Activated T-helper 17 cell treated with anti-CD3 and anti-CD28 coated beads, Interleukin-2, amount 50 U/mL, for 72 hours (primary cell): ENCODE measurements at places on chromosomes 11 and 22. TPM values are rescaled to one million over a fixed set of nuclear protein-coding genes. Genes with fewer than 3 reads are reported as not detected.

The OPCML gene
- not detected for total RNA-seq

The A4GALT gene
- 0.19 TPM for total RNA-seq

The GGT5 gene
- total RNA-seq: 0.19 TPM

The PGA3 gene
- total RNA-seq: not detected

- ATAC-seq: no peak
These were observed 344.1 kb downstream of the SOX6 start for GRCh38 chr11:16012125-16012751.

GRCh38 chr11:69251639-69252489 lies 42.1 kb upstream of the MYEOV start:
- ATAC-seq: no peak

DNA sequence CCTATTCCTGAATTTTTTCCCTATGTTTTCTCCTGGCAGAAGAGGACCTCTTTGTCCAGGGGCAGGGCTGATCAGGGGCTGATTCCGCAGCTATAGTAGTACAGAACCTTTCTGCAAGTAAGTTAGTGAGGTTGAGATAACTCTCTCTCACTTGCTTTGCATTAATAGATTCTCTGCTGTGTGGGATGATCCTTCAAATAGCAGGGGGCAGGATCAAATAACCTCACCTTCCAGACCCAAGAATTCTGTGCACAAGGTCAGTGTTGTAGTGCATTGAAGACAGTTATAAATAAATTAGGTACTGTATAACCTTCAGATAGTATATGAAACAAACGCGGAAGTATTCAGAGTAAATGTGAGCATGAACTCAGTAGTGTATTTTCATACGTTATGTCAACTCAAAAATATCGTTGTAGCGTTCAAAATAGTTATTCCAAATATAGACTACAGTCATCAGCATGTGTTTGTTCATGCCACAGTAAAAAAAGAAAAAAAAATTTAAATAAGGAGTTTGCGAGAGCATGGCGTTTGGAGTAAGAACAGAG lies 278 bp downstream of the MMP26 start:
- ATAC-seq: no peak

DNA sequence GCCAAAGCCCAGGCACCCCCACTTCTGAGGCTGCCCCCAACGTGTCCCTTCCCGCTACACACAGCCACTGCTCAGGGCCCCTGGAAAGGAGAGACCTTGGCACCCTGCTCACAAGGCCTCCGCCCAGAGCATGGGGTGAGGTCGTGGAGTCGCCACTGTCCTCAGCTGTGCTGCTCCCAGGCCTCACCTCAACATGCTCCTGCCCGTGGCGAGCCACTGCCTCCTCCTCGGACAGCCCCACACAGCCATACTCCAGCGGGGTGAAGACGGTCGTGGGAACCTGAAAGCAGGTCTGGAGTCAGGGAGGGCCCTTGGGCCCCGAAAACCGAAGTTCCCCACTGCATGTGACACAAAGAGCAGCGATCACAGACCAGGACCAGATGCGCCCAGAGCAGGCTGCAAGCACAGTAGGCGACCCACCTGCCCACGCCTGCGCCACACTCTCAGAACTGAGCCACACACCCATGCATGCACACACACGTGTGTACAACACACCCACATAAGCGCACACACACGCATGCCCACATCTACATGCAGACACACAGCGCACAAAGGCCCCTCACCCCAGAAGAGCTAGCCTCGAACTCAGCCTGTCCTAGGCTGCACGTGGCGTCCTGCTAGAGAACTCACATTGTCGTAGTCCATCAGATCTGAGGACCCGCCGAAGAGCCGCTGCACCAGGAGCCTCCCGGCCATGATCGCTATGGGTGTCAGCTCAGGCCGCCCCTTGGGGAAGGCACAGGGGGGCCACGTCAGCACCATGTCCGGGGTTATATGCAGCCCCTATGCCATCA lies 25.5 kb upstream of the GNB1L start:
- no peak for ATAC-seq

DNA sequence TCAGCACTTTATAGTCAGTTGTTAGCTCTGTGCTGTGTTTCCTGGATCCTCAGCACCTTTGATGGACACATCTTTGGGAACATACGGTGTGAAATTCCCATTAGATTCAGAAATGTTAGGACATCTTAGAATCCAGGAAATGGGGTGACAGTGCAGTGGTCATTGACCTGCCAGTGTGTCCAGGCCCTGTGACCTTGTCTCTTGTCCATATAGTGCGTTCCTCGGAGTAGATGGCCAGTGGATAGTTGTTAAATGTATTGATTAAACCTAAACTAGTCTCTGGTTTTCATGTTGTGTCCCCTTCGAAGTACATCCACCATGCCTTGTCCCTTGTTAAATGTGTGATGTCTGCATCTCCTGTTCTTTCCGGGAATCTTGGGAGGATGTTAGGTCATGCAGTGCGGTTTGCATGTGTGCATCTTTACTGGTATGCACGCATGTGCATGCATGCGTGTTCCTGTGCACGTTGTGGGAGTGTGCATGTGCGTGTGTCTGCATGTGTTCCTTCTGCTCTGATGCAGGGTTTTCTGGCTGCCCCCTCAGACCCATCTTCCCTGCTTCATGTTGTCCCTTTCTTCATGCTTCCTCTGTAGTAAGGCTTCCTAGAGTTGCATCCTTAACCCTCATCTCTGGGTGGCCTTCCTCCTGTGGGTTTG lies 4.0 kb downstream of the DGCR8 start:
- ATAC-seq: no peak

- ATAC-seq: no peak
These were observed 9.7 kb upstream of the CCKBR start for GRCh38 chr11:6249770-6250555.

- no peak for ATAC-seq
These were observed 45.4 kb downstream of the TP53I11 start for GRCh38 chr11:44905131-44905866.

DNA sequence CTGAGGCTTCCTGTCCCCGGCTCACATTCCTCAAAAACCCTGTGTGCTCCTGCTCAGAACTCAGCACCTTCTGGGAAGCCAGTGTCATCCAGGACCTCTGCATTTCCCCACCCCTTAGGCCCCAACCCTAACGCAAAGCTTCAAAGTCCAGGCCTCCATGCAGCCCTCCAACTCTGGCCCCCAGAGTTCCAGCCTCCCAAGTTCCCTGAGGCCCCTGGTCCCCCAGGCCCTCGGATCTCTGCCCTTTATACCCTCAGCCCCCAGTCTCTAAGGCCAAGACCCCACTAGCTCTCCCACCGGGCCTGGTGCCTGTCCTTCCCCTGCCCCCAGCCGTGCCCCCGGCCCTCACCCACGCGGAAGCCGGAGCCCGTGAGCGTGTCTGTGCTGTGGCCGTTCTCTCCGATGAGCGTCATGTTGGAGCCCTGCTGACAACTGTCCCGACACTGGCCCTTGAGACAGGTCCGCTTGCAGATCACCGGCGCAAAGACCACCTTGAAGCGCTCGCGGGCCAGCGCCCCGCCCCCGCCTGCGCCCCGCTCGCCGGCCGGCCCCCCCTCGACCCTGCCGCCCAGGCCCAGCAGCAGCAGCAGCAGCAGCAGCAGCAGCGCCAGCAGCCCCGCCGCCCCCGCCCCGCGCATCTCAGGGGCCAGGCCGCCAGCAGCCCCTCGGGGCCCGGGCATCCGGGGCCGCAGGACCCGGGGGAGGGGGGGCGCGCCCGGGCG lies 718 bp downstream of the LTBP3 start:
- peak; percentile 5 for ATAC-seq

DNA sequence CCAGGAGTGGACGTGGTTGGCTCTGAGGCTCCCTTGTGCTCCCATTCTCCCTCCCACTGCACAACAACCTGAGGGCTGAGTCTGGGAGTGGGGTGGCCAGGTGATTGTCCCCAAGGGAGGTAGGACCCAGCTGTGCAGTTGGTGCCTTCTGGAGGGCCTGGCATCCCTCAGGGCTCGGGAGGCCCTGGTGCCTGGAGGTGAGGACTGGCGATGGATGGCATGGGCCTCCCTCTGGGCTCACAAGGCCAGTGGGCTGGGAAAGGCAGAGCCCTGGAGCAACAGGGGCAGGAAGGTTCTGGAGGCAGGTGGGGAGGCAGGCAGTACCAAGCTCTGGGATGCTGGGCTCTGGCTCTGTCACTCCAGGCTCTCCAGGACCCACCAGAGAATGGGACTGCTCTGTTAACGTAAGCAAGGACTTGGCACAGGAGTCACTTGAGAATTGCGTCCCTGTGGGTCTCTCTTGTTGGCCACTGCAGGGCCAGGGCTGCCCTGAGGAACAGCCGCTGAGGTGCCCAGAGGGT lies 114.2 kb downstream of the KCNQ1OT1 start:
- no peak for ATAC-seq

- ATAC-seq: no peak
These were observed 721.2 kb downstream of the LUZP2 start for GRCh38 chr11:25218036-25218435.

GRCh38 chr11:71342116-71342515 lies 89.7 kb upstream of the SHANK2 start:
- no peak for ATAC-seq

DNA sequence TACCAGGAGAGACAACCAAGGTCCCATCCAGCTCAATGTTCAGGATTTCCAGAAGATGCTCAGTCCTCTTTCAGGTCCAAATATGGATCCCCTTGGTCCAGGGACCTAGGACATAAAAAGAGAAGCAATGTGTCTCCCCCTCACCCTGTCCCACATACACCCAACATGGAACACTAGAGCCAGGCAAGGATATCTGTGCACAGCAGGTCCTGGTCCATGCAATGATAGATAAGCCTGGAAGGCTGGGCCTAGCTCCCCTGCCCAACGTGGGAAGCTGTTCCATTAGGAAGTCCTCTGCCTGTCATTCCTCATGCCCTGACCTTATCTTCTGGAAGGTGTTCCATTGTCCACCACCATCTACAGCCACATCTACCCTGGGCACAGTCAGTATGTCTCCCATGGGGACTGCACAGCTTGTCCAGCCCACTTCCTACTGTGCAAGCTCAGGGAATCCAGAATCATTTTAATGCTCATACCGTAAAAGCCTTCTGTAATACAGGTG lies 1434.8 kb downstream of the TBC1D22A start:
- ATAC-seq: no peak

DNA sequence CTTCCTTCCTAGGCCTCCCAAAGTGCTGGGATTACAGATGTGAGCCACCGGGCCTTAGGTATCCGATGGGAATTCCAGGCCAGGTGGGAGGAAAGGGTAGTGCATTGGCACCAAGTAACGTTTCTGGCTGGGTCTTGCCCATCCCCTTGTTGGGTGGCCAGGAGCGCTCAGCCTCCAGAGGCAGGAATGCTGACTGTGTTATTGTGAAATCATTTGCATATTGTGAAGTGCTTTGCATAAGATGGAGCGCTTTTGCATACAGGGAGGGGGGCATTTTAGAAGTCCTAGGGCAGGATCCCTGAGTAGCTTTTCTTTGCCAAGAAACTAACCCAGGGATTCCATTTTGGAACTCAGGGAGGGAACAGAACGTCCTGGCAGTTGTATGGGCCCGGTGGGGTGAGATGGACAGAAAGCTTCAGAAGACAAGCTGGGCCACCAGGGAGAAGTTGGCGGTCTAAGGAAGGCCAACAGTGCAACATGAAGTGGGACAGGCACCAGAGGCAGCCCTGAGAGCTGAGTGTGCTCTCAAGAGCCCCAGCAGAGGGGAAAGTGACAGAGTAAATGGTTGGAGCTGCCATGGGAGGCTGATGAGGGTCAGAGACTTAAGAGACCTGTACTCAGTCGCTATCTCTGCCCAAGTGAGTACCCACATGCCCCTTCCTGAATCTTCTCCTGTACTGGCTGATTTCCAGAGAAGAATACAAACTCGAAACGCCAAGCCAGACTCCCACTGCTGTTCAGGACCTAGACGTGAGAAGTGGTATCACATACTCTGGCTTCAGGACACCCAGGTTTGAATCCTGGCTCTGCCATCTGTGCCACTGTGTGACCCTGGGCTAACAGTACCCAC lies 1.3 kb upstream of the SLC39A13 start:
- ATAC-seq: no peak
